Stimulated activated CD4-positive, alpha-beta T cell treated with anti-CD3 and anti-CD28 coated beads, Interleukin-1b, Interleukin-23, amount 100 ng/mL, for 1 hour (primary cell): ENCODE measurements at places on chromosomes 3 and 15.

- no peak for DNase-seq
Observed at GRCh38 chr3:30962084-30962483, 67.6 kb upstream of the GADL1 start.

DNA sequence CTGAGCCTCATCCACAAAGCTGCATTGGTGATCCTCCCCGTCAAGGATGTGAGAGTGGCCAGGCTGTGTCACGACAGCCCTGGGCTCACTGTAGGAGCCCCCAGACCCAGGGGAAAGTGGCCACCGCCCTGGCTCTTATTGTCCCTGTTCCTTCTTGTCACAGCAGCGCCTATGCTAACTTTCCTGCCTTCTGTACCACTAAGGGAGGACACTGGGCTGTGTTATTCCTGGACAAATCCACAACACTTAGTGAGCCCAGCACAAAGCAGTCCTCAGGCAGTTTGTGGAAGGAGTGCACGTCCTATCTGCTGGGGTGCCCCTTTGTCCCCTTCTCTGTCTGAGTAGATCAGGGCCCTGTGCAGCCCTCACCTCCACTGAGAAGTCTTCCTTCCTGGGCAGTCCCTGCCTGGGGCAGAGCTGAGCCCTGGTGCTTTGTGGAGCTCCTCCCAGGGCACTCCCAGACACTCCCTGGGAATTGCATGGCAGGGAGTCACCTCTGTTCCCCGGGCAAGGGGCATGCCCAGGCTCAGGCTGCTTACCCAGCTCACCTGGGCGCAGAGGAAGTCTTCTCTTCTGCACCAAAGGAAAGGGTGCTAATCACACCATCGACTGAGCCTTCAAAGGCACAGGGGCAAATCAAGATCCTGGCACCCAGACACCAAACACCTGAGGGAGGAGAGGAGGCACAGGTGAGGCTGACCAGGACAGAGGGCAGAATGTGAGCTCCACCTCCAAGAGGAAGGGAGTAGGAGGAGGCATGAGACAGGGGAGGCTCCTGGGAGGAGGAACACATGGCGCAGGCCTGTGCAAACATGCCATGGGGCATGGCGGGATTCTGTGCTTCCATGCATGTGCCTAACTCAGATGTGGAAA lies 138.7 kb downstream of the KLF13 start:
- no peak for DNase-seq

DNA sequence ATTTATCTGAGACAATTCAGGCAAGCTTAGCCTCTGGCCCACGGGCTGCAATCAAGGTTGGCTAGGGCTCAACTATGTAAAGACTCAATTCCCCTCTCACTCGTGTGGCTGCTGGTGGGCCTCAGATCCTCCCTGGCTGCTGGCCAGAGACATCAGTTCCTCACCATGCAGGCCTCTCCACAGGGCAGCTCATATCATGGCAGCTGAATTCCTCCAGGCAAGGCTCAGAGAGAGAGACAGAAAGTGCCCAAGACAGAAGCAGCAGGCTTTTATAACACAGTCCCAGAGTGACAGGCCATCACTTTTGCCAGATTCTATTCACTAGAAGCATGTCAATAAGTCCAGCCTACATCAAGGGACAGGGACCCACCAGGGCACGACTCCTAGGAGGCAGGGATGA lies 63.2 kb downstream of the XXYLT1 start:
- no peak for DNase-seq

GRCh38 chr15:65421360-65422215 lies 1.2 kb downstream of the IGDCC4 start:
- DNase-seq, result no peak

DNA sequence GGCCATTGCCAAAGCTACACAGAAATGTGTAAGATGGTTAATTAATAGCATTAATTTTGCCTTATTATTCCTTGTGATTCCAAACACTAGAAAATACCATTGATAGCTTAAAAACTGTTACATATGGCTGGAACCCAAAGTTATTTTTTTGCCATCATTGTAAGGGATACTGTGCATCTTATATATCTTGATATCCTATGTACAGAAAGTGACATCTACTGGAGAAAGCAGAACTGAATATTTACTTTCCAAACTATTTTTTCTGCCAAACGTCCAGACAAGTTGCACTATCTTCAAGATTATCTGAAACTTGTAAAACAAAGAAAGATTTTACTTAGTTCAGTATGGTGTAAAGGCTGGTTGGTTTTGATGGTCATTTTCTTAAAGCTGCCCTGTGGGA lies 33.3 kb upstream of the MEIS2 start:
- no peak for DNase-seq

- no peak for DNase-seq
Observed at GRCh38 chr15:50945725-50946124, 37.2 kb downstream of the AP4E1 start.

GRCh38 chr15:35150361-35150760 lies 65.3 kb upstream of the NANOGP8 start:
- no peak for DNase-seq

GRCh38 chr15:86164232-86164898 lies 84.7 kb downstream of the AGBL1 start:
- DNase-seq, result no peak

GRCh38 chr15:55990998-55991397 lies 2.4 kb downstream of the NEDD4 start:
- no peak for DNase-seq

GRCh38 chr3:177337541-177338331 lies 140.5 kb upstream of the TBL1XR1 start:
- no peak for DNase-seq
